CD4-positive, alpha-beta T cell treated with Interleukin-17A for 4 hours (primary cell): ENCODE measurements at places on chromosomes 7 and 10.

DNA sequence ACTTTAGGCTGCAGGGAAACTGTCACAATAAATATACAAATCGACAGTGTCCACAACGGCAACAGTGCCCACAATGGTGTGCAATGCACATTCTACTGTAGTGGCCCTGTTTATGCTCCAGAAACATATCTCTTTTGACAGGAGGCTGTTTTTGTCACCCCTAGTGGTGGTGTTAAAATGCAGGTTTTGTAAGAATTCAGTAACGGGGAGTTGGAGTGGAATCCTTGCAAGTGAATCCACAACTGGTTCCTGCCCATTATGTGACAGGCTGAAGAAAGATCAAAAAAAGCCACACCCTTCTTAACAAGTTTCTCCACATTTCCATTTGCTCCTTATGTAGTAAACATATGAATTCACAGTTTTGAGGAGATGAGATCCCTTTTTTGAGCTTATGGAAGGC, 58.5 kb downstream of the BEND7 start:
- no peak for DNase-seq

GRCh38 chr7:43944286-43944685, 18.1 kb downstream of the UBE2D4 start:
- no peak for DNase-seq

GRCh38 chr10:130141460-130141859, 5.3 kb downstream of the GLRX3 start:
- no peak for DNase-seq

DNA sequence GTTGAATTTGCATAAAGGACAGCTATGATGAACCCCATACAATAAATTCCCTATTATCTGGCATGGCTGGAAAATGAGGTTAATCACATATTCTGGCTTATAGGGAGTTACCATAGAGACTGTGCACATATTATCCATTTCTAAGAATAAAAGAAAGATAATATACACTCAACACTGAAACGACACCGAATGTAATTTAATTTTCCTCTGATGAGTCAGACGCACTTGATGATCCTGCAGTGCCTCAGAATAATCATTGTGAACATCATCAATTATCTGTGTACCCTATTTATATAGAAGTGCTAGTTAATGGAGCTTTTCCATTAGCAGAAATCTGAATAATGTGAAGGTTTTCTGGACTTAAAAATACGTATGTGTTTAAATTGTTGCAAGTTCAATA, 60.2 kb downstream of the SGCE start:
- DNase-seq: no peak

DNA sequence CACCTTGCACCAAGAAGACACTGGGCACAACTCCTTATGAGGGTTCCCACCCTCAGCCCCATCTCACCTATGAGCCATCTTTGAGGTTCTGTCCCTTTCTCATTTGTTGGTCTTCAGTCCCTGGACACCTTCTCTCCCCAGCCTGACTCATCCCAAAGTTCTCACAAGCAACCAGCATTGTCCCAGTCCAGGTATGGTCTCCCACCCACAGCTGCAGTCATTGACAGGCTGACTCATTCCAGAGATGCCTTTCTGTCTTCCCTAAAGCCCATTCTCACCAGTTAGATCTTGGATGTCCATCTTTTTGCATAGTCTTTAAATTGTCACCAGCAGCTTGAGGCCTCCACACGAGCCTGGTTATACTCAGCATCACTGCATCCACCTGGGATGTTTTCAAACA, 26.7 kb upstream of the BMPR1A start:
- DNase-seq: no peak
